ENCODE measurements at places on chromosomes 3 and 15.

DNA sequence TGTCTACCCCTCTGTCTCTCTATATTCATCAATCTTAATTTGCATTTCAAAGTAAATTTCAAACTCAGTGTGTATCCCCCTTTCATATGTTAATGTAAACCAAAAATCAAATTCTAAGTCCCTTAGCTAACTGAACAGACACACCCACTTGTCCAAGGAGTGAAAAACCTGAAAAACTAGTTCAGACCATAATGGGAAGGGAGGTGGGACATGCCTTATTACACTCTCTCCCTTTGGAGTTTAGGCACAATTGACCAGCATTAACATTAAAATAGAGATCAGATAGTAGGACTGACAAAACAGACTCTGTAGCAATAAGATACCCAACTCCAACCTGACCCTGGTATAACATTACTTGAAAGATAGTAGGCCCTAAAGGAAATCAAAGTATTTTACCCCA lies 247.7 kb upstream of the GADL1 start:
- ATAC-seq: no peak

GRCh38 chr3:73827725-73828211 lies 203.0 kb upstream of the PDZRN3 start:
- peak; percentile 34 for ATAC-seq

DNA sequence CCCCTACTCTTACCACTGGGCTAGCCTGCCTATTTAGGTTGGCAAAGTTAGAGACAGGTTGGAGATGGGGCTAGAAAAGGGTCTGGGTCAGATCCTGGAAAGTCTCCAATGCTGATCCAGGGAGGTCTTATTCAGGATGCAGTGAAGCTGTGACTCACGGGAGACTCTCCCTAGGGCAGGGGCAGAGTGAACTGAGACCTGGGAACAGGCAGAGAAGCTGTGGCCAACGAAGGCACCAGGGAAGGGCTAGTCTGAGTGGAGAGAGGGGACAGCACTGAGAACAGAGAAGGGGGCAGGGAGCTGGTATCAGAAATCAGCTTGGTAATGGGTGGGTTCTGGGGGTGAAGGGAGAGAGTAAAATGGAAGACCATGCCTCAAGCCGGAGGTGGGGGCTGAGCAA lies 2.2 kb downstream of the LTF start:
- ATAC-seq: no peak

DNA sequence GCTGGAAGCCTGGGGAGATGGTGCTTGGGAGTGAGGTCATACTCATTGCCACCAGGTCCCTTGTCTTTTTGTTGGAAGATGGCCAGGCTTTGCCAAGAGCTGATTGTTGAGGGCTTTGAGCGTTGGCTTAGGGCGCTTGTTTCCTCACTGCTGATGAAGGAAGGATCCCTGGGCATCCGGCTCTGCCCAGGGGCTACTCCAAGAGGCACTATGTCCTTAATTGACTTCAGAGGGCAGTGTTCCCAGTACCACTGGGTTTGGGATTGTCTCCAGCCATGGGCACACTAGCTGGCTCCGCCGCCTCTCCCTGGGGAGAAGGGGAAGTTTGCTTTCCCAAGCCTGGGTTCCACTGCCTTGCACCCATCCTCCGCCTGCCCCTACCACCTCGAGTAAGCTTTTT lies 57.2 kb upstream of the RGMA start:
- no peak for ATAC-seq

- no peak for ATAC-seq
Observed at GRCh38 chr15:40103864-40104271, 4.8 kb downstream of the BMF start.

GRCh38 chr3:30098653-30099455 lies 507.5 kb upstream of the TGFBR2 start:
- no peak for ATAC-seq

DNA sequence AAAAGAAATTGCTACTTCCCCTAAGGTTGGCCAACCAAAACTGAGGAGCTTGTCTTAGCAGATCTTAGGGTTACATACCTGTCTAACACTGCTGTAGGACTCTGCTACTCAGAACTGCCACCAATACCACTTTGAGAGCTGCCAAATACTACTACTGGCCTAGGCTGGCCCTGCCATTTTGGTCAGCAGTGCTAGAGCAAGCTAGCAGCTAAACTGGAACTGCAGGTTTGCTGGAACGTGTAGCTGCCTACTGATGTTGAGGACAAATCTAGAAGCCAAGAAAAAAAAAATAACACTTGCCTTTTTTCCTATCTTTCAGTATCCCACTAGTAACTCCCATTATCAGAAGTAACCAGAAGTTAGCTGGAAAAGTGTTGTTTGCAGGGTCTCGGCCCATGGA lies 387.4 kb downstream of the RBMS3 start:
- no peak for ATAC-seq

- ATAC-seq: no peak
Observed at GRCh38 chr15:29393443-29393842, 123.8 kb upstream of the NSMCE3 start.

- ATAC-seq: no peak
Observed at GRCh38 chr3:149605902-149606301, 51.9 kb downstream of the WWTR1 start.

- no peak for ATAC-seq
Observed at GRCh38 chr3:53728606-53729005, 117.6 kb downstream of the CHDH start.

GRCh38 chr3:133442518-133442917 lies 42.7 kb downstream of the BFSP2 start:
- no peak for ATAC-seq

- no peak for ATAC-seq
Observed at GRCh38 chr3:155303540-155304097, 10.1 kb upstream of the STRIT1 start.

DNA sequence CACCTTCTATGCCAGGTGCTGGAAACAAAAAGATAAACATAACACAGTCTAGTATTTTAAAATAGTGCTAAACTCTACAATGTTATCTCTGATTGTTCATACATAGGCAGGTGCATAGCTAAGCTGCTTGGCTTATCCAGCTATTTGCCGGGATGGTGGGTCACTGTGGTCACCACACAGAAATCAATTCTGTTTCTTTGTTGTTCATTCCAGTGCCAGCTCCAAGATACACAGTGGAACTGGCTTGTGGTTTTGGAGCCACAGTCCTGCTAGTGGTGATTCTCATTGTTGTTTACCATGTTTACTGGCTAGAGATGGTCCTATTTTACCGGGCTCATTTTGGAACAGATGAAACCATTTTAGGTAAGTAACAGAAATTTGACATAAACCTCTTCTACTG lies 130.2 kb downstream of the IL1RAP start:
- ATAC-seq: no peak

DNA sequence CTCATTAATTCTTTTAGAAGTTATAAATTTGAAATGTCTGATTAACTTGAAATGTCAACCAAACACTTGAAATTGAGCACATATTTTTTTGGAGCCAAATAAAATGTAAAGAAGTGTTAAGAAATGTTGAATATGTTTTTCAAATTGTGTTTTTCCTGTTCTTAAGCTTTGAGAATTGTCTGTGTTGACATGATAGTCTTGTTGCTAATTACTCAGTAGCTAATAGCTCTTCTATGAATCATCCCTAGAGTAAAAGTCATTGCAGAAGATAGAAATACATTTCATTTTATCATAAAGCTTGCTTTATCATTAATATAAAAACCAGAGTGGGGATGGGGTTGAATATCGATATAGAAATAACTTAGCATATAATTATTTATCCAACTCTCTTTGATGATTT lies 41.9 kb upstream of the ABHD10 start:
- no peak for ATAC-seq

GRCh38 chr15:38084289-38084688 lies 149.8 kb downstream of the TMCO5A start:
- no peak for ATAC-seq

- no peak for ATAC-seq
Observed at GRCh38 chr3:98796334-98796733, 33.2 kb downstream of the ST3GAL6 start.

GRCh38 chr15:60585743-60586708 lies 107.1 kb upstream of the ICE2 start:
- peak; percentile 72 for ATAC-seq

- no peak for ATAC-seq
Observed at GRCh38 chr3:61141697-61142096, 109.6 kb downstream of the FHIT start.

- ATAC-seq: peak; percentile 58
Observed at GRCh38 chr3:122940628-122941086, 86.9 kb downstream of the SEMA5B start.

GRCh38 chr15:93121973-93122910 lies 33.2 kb upstream of the RGMA start:
- ATAC-seq: peak; percentile 25

DNA sequence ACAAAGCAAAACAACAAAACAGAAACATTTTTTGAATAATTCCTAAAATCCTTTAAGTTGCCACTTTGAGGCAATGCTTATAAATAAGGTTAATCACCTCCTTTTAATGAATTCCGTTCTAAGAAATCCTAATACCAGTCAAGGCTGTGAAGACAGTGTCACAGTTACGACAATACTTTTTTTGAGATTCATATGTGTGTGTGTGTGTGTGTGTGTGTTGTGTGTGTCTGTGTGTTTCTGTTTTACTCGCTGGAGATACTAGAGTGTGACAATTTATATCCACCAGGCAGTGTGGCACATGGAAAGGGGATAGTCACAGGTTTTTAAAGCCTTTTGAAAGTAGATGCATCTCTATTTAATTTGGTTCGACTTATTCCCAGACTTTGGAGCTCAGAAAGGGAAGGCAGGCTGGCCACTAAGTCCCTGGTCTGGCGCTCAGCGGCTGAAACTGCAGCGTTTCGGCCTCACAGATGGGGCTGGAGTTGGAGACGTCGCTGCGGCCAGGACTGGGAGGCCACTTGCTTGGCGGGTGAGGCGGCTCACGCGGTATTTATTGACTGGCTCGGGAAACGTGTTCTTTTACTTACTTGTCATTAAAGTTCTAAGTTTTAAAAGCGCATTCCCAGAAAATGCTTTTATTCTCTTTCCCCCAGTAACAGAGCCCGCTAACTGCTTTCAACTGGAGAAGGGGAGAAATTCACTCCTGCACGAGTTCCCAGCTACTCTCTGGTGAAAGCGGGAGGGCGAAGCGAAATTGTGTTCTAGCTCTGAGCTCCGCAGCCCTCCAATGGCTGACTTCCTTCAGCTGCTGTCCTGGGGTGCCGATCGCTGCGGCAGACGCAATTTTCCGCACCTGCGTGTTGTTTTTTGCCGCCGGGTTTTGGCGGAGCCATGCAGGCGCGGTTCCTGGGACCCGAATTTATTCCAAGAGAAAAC lies 13.7 kb downstream of the ZIC1 start:
- ATAC-seq: no peak

- peak; percentile 60 for ATAC-seq
Observed at GRCh38 chr3:184459355-184459754, 79.5 kb downstream of the CHRD start.

DNA sequence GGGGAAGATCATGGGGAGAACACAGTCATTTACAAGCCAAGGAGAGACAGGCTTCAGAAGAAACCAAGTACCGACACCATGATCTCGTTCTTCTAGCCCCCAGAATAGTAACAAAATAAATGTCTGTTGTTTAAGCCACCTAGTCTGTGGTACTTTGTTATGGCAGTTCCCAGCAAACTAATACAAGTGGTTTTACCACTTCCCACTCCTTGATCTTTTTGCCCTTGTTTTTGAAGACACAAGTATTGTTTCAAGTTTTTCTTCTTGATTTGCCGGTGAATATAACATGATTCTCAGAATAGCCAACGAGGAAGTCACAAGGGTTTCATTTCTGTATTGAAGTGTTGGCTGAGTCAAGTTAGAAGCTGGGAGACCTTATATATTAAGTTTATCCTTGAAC lies 220.3 kb downstream of the SOX2 start:
- ATAC-seq: no peak

DNA sequence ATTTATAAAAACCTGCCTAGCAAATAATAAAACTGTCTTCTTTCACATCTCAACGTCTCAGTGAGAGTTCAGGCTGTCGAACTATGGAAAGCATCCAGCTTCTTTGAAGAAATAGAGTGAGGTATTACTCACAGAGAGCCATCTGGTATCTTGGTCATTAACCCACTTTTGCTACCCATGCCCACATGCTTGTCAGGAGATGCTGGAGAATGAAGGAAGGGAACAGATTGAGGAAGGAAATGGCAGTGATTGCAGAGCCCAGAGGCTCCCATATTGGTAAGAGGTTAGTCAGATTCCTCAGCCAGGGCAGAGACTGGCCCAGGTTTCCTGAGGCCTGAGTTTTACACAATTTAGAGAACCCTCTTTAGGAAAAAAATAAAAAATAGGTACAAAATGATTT lies 119.1 kb downstream of the B3GALNT1 start:
- peak; percentile 19 for ATAC-seq

DNA sequence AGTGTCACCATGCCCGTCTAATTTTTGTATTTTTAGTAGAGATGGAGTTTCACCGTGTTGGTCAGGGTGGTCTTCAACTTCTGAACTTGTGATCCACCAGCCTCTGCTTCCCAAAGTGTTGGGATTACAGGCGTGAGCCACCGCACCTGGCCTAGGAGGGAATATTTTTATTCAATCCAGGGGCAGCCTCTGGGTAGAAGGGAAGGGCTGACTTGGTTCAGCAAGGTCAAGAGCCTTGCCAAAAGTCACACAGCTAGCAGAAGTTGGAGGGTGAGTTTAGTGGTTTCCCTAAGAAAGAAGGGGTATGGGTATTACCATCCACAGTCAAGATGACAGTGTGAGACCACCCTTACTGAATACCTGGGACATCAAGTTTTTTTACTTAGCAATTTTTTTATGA lies 4.9 kb upstream of the AEN start:
- ATAC-seq: no peak

DNA sequence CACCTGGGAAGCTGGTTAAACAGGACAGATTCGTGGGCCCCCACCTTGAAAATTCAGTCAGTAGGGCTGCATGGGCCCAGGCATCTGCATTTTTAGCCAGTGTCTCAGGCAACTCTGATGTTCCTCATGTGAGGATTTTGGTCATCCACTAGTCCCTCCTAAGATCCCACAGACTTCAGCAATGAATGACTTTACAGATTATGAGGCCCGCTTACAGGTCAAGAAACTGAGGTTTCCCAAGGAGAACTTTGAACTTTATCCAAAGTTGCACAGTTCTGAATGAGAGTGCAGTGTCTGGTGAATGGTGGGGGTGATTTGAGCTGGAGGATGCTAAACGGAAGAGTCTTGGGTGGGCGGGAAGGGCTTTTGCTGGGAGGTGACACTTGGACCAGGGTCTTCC lies 27.2 kb downstream of the SLC6A6 start:
- no peak for ATAC-seq

GRCh38 chr3:183249006-183249718 lies 3.9 kb upstream of the B3GNT5 start:
- no peak for ATAC-seq

- no peak for ATAC-seq
Observed at GRCh38 chr3:196398782-196399181, 33.4 kb downstream of the UBXN7 start.

DNA sequence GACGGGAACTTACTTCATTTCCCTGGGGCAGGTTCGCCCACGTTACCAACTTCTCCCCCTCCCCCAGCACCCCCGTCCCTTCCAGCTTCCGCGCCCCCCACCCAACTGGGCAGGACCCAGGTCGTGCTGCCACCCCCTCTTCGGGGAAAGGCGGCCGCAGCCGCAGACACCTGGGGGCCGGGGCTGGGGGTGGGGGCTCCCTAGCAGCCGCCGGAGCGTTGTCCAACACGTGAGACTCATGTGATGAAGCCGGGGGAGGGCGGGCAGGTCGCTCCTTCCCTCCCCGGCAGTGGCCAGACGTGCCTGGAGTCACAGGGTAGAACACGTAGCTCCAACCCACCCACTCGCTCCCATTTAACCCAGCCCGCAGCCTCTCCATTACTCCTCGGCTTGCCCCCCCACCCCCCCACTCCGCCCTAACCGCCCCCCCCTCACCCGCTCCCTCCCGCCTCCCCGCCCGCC lies 240 bp upstream of the BHLHE40 start:
- ATAC-seq: peak; percentile 71

Data from gastroesophageal sphincter (tissue), 4 donors.